ENCODE measurements at places on chromosomes 12 and 14. TPM values are rescaled to one million over a fixed set of nuclear protein-coding genes. Genes with fewer than 3 reads are reported as not detected.

Gene ADCY4
- polyA plus RNA-seq, result 10.5 TPM

Gene SLC17A8
- polyA plus RNA-seq, result 1.5 TPM

- no peak for DNase-seq
Observed at GRCh38 chr12:88291498-88292131, 149.5 kb downstream of the TMTC3 start.

- no peak for DNase-seq
Observed at GRCh38 chr12:12210983-12211382, 55.9 kb downstream of the LRP6 start.

DNA sequence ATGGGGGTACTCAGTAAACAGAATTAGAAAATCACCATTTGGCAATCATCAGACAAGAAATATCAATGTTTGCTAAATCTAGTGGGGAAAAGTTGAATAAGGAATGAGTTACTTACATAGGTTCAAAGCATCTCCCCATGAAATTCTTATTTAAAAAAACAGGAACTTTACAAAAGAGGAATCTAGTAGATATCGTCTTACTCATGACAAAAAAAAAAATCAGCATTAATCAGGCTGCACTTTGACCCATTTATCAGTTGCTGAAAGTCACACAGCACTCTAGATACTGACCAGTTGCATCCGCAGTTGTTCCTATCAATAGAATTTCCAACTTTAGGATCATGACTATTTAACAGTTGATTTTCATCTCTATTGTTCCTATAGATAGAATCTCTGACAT is 5.8 kb upstream of the DICER1 start:
- no peak for DNase-seq

All from large intestine (tissue), 12 donors.